ENCODE measurements at places on chromosomes 7 and 10.

DNA sequence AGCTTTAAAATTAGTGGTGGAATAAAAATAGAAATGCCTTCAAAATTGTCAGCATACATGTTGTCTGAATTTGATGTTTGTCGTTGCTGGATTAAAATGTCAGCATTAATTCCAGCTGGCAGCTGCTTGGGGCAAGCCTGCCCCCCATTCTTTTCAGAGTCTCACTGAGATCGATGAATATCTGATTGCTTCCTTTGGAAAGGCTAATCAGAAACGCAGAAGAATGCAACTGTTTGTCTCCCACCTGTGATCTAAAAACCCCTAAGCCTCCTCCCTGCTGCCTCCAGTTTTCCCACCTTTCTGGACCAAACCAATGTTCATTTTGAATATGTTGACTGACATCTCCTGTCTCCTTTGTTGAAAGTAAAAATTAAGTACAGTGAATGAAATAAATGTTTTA lies 27.9 kb upstream of the BNIP3 start:
- DNase-seq: no peak

- no peak for DNase-seq
These were observed 81.1 kb downstream of the BMPER start for GRCh38 chr7:33986451-33986850.

GRCh38 chr7:96827701-96828100 lies 118.1 kb upstream of the SEM1 start:
- no peak for DNase-seq

- DNase-seq: no peak
These were observed 14.0 kb downstream of the GATAD1 start for GRCh38 chr7:92461027-92462003.

GRCh38 chr7:139867847-139868246 lies 38.8 kb downstream of the TBXAS1 start:
- DNase-seq: no peak

GRCh38 chr10:26221541-26221940 lies 5.0 kb downstream of the GAD2 start:
- no peak for DNase-seq

DNA sequence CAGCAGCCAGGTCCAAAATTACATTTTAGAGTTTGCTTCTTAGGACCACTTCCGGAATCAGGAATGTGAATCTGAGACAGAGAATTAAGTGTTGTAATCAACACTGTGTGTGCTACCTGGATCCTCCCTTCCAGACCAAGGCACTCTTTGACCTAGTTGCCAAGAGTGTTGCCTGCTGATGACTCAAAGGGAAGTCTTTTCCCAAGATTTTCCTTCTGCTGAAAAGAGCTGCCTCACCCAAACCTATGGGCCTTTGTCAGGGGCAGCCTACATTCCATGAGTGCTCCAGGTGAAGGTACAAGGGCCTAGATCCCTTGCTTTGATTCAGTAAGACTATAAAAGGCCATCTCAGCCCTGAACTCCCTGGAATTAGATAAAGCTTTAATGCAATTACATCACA lies 712.5 kb upstream of the ANKRD30A start:
- DNase-seq: no peak

- DNase-seq: no peak
These were observed 11.7 kb downstream of the EPHB6 start for GRCh38 chr7:142866361-142867096.

DNA sequence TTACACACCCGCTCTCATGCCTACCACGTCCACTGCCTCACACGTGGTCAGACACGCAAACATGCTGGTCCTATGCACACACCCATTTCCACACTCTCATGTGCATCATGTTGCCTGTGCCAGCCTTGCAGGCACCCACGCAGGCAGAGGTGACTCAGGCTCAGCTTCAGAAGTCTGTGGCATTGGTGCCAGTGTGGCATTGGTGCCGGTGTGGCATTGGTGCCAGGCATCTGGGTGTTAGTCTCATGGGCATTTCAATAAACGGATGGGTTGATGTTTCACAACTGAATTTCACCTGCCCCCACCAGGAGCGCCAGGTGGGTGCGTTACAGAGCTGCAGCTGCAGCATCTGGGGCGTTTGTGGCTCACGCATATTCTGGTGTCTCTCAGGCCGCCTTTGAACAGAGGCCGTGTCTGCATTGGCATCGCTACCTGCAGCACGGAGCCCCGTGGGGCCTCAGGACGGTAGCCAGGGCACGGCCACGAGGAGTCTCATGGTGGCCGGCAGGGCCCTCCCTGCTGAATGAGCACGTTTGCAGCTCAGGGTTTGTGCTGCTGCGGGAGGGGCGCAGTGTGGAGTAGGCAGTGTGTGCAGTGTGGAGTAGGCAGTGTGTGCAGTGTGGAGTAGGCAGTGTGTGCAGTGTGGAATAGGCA lies 24.7 kb downstream of the KNDC1 start:
- DNase-seq: no peak

DNA sequence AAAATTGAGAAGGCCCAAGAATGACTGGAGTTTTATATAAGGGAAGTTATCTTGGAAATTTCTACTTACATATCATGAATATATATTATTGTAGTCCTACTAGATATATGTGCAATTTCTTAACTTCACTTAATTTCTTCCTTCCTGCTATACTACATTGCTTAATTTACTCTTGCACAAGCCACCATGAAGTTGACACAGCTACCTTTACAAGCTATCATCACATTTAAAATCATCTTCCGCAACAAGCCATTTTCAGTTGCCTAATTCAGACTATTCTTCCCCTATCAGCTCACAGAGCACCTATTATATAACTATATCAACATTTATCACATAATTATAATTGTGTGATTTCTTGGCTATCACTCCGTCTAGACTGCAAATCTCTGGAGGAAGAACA lies 418.4 kb downstream of the PARD3 start:
- DNase-seq: no peak

GRCh38 chr10:98039690-98040381 lies 9.4 kb upstream of the CRTAC1 start:
- no peak for DNase-seq

DNA sequence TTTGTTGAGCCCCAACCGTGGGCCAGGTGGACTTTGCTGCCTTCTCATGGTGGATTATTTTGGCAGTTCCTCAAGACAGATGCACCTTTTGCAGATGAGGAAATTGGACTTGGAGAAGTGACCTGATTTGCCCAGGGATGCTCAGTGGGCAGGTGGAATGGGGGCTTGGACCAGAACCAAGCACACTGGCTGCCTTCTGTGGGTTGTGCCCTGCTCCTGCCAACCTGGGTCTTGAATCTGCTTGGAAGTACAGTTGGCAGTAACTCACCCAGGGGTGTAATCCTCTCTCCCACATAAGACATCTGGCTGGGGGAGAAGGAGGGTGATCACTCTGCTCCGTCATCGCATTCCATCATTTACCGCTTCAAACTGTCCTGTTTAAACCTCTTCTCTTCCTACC lies 110.5 kb upstream of the GPR26 start:
- DNase-seq: peak; percentile 45

- DNase-seq: no peak
These were observed 128.1 kb downstream of the HECW1 start for GRCh38 chr7:43240565-43240964.

DNA sequence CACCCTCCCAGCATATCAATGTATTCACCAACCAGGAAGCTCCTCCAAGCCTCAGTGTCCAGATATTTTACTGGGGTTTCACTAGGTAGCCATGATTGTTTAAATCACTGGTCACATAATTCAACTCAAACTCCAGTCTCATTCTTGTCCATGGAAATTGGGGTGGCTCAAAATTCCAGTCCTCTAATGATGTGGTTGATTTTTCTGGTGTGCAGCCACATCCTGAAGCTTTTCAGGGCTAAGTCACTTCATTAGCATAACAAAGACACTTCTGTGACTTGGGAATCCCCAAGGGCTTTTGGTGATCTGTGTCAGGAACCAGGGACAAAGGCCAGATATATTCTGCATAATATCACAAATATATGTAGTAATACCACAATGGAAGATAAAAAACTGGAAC lies 786.9 kb upstream of the IGFBP3 start:
- no peak for DNase-seq

DNA sequence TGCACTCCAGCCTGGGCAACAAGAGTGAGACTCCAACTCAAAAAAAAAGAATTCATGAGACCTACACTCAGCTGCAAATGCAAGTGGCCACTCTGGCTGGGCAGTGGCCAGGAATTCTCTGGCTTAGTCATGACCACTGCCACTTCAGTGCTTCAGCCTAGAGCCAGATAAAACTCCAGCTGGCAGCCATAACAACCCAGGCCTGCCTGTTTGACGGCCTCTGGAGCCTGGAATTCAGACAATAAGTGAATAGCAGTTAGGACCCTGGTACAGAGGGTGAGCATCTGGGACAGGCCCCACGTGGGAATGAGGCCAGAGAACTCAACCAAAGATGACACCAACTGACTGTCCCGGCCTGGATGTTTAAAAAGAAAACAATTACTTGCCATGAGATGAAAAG lies 18.9 kb downstream of the RCC1L start:
- DNase-seq: no peak

- DNase-seq: no peak
These were observed 241.6 kb downstream of the HPSE2 start for GRCh38 chr10:98994030-98994429.

- no peak for DNase-seq
These were observed 894.8 kb downstream of the REEP3 start for GRCh38 chr10:64416011-64416410.

DNA sequence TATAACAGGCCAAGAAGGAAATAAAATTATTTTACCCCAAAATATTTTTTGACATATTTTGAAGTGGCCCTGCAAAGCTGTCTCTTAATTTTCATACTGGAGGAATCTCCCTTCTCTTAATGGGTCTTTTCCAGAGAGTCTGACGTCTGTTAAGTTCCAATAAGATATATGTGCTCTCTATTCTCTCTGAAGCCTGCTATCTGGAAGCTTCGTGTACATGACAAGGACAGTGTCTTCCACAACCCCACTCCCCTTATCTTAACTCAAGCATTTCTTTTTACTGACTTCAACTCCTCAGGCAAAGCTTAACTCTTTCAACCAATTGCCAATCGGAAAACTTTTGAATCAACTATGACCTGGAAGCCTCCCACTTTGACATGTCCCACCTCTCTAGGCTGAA lies 29.2 kb upstream of the IL15RA start:
- no peak for DNase-seq

Data from activated CD8-positive, alpha-beta memory T cell treated with anti-CD3 and anti-CD28 coated beads for 24 hours (primary cell).